CMK (cell line): ENCODE measurements at places on chromosomes 3 and 15.
A peak's percentile ranks its signal among the peaks of the same experiment; 100 is the strongest.

DNA sequence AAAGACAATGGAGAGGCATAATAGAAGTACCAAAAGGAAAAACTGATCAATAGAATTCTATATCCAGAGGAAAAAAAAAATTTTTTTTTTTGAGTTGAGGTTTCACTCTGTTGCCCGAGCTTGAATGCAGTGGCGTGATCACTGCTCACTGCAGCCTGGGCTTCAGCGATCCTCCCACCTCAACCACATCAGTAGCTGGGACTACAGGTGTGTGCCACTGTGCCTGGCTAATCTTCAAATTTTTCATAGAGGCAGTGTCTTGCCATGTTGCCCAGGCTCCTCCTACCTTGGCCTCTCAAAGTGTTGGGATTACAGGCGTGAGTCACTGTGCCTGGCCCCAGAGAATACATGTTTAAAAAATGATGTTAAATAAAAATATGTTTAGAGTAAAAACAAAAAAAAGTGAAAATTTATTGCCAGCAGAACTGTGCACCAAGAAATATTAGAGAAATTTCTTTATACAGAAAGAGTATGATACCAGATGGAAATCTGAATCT, 154.3 kb upstream of the ZBTB20 start:
- DNase-seq: no peak

DNA sequence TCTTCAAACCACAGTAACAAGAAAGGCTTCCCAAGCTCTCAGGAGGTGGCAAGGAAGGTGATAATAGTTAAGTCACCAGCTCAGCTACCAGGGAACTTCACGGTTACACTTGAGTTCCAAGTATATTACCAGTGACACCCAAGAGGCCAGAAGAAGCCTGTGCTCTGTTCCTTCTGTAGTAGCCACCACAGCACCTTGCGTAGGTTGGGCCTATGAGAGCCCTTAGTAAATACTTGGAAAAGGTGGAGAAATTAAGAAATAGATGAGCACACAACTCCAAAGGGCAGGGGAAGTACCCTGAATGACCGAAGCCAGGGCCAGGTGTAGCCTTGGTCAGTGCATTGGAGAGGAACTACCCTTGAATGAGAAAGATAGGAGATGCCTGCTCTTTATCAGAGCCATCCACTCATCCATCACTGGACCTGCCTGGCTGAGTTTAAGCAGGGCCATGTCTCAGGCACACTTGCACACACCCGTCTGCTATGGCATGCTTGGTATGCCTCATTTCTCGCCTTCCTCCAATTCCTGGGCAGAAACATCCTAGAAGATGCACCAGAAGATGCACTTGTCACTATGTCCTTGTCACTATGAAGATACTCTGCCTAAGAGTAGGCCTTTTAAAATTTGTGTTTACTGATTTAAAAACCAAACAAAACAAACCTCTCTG, 32.6 kb upstream of the NDUFB4 start:
- DNase-seq: no peak

DNA sequence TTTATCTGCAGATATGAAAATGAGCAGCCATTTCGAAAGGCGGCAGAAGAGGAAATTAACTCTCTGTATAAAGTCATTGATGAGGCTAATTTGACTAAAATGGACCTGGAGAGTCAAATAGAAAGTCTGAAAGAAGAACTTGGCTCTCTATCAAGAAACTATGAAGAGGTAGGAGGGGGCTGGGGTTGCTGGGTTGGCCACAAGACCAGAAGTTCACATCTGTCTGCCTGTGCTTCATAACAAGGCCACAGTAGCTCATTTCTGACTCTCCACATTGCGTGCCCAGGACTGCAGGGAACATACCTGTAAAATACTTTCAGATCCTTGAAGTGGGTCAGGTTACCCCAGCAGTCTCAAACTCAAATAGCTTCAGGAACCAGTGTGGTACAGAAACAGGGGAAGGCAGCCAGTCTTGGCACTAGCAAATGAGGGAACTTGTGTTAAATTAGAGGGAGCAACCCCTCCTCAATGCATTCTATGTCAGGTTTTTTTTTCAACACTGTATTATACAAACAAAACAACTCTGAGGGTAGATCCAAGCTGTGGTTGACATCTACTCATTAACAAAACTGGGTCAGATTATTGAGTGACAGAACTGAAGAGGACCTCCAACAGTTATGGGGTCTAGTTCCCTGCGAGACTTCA, 48.7 kb downstream of the BFSP2 start:
- no peak for DNase-seq

DNA sequence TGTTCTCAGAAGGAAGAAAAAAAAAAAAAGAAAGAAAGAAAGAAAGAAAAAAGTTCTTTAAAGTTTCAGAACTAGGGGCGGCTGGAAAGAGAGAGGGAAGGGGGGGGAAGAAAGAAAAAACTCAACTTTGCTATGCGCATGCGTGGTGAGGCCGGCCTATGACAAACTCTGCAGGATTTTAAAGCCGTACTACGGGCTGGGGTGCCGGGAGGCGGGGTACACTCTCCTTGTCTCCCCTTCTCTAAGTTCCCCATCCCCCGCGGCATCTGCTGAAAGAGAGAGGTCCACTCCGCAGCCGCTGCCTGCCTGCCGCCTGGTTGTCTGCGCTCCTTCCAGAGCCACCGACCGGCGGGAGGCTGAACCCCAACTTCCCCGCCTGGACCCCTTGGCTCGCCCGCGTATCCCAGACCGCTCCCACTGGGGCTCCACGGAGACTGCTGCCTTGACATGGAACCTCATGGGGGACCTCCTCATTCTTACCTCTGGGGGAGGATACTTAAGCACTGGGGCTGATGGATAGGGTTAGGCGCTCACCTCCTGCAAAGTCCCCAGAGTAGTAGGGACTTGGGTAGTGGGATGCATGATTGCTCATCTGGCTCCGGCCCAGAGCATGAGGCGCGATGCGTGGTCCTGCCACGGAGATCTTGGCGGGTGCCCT, 1.4 kb upstream of the WNT5A start:
- no peak for DNase-seq

GRCh38 chr3:14392231-14392630, 10.2 kb upstream of the SLC6A6 start:
- DNase-seq: no peak

- DNase-seq: no peak
Measured at GRCh38 chr15:39565851-39566250, 15.0 kb upstream of the THBS1 start.

- peak; percentile 41 for DNase-seq
Measured at GRCh38 chr15:68326711-68327354, 49.3 kb downstream of the FEM1B start.

- no peak for DNase-seq
Measured at GRCh38 chr3:47685037-47685436, 96.7 kb downstream of the SMARCC1 start.

- no peak for DNase-seq
Measured at GRCh38 chr3:65674226-65674625, 364.5 kb downstream of the MAGI1 start.

DNA sequence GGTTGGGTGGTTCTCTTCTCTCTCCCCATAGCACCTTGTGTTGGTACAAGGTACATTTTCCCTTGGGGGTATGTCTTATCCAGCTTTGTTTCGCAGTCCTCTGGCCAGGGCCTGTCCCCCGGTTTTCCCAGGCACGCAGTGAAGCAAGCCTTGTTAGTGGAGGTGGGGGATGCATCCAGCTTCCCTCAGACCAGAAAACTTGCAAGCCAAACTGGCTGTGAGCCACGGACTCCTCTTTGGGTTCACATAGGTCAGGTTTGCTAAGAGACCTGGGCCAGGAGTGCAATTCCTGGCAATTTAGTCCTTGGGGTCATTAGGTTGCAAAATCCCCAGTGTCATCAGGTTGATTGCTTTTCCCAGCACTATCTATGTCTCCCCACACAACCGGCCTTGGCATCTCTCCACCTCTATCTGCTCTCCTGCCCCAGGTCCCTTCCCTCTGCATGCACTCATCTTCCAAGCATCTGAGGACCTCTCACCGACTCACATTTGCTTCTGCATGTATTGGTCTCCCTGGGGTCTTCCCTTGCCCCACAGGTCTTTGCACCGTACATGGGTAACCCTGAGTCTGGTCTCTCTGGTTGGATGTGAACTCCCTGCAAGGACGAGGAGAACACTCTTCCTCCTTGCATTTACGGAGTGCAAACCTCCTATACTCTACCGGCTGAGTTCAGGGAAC, 34.2 kb downstream of the BCL2L10 start:
- DNase-seq: no peak

DNA sequence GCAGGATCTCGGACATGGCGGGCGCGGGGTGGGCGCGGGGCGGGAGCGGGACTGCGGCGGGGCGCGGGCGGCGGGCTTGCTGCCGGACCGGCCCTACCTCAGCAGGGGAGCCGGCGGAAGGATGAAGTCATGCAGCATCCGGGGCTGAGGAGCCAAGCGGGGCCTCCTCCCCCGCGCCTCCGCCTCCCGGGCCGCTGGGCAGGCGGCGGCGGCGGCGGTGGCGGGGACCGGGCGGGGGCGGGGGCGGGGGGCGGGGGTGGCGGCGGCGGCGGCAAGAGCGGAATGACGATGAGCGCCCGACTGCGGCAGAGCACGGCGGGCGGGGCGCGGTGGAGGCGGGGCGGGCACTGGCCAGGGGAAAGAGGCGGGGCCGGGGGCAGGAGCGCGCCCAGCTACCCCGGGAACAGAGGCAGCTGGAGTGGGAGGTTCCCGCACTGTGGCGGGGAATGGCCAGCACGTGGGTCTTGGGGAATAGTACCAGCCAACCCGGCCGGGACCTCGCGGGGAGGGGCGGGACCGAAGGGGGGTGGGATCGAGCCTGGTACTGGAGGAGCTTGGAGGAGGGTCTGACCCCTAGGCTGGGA, at the start of gene CAMK2N2:
CAMK2N2 (minus strand) TSS at position 284 of the 584 bp plus-strand sequence; CDS start at position 16, 268 bp downstream.
- no peak for DNase-seq

DNA sequence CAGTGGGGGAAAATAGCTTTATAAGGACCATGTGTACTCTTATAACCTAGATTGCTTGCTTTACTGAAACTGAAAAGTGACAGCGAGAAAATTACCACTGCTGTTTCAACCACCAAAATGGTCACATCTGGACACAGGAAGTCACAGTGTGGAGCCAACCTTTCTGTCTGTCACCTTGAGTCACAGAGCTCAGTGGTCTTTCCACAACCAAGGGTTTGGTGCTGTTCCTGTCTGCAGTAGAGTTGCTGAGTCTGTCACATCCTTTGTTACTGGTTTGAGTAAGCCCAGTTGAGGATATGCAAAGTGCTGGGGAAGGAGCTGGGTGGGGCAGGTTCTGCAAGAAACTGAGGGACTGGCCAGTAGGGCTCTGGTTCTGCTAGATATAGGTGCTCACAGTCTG, 139.1 kb upstream of the EIF1B start:
- no peak for DNase-seq

- DNase-seq: no peak
Measured at GRCh38 chr15:96893159-96893906, 562.8 kb downstream of the NR2F2 start.

- no peak for DNase-seq
Measured at GRCh38 chr3:146227486-146227885, 23.4 kb downstream of the PLSCR4 start.

GRCh38 chr15:101086394-101087171, 165.3 kb downstream of the CHSY1 start:
- no peak for DNase-seq

- DNase-seq: no peak
Measured at GRCh38 chr3:181493423-181493822, 218.3 kb upstream of the SOX2 start.

DNA sequence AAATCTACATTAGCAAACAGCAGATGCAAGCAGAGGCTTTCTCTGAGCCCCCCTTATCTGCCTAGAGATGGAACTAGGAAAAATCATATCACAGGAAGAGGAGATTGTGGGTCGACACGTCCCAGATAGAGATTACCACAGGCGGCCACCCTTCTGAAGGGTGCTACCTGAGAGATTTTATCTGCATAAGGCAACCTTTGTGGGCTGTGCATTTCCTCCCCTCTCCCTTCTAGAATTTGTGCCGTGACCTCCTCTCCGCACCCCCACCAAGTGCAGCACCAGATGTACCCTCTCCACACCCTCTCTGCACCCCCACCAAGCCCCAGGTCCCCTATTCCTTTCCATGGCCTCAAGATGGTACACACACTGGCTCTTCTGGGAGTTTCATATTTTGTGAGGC, 27.4 kb downstream of the METTL6 start:
- no peak for DNase-seq

GRCh38 chr15:90072978-90073640, 29.2 kb downstream of the IDH2 start:
- DNase-seq: no peak

DNA sequence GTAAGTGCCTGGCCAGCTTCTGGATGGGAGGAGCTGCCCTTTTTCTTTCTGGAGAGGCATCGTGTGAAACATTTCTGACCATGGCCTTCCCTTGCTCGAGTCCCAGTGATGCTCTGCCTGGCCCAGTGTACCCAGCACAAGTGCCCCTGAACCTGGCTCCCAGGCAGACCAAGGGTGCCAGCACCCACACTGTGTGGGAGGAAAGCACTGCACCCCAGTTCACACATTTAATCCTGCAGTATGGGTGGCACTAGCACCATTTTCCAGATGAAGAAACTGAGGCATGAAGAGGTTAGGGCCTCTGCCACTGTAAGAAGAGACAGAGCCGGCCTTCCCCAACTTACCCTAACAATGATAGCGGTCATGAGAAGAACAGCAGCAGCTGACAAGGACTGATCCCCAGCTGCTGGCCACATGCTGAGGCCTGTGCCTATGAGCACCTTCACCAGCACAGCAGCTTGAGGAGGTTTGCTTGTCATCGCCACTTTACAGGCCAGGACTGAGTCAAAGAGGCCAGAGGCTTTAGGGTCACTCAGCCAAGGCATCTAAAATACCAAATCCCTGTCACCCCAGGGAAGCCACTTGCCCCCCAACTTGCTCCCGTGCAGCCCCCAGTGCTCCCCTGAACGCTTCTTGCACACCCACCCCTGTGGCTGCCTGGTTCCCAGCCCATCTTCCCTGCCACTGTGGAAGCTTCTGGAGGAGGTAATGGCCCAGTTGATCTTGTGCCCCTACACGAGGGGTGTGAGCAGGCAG, 15.0 kb downstream of the PRR23E start:
- DNase-seq: no peak

GRCh38 chr3:15703346-15703745, 94.4 kb downstream of the ANKRD28 start:
- DNase-seq: no peak

DNA sequence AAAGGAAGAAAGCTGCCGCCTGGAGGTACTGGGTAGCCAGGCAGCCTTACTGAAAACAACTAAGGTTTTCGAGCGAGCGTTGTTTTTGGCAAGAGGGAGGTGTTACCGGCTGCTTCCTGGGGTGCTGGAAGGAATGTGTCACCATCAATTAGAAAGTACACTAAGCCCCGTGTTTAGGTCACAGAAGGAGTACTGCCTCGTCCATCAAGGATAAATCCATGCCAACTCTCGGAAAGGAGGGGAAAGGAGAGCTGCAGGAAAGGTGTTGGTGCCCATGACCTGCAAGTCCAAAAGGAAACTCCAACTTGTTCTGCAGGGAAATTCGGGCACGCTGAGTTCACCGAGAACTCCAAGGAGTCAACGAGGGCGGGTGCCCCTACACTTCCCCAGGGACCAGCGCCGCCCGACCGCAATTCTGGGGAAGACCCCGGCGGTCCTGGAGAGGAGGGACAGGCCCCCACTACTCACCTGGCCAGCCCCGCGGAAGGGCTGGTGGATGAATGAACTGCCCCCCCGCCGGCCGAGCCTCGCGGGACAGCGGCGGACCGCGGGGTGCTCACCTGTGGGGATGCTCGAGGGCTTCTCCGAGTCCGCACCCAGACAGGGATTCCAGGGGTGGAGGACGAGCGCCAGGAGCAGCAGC, 542 bp downstream of the PLOD2 start:
- no peak for DNase-seq

- DNase-seq: no peak
Measured at GRCh38 chr3:193874997-193875593, 260.9 kb upstream of the HES1 start.

- no peak for DNase-seq
Measured at GRCh38 chr3:194494951-194495374, 8.2 kb upstream of the ATP13A3 start.

GRCh38 chr3:5136919-5137429, 14.9 kb downstream of the ARL8B start:
- no peak for DNase-seq
